ENCODE measurements at places on chromosomes 1 and 21. TPM values are rescaled to one million over a fixed set of nuclear protein-coding genes. Genes with fewer than 3 reads are reported as not detected.

The TMEM63A gene
- total RNA-seq: 10.8 TPM

The LEMD1 gene
- not detected for total RNA-seq

The MAP10 gene
- 2.2 TPM for total RNA-seq

The RPF1 gene
- total RNA-seq: 34.1 TPM

The OR6K3 gene
- not detected for total RNA-seq

The IFFO2 gene
- total RNA-seq: 16.2 TPM

The SMIM1 gene
- total RNA-seq: not detected

The CNIH3 gene
- 6.3 TPM for total RNA-seq

The GMEB1 gene
- total RNA-seq: 7.9 TPM

The KTI12 gene
- 11.9 TPM for total RNA-seq
